ENCODE measurements at places on chromosomes 7 and 10.

DNA sequence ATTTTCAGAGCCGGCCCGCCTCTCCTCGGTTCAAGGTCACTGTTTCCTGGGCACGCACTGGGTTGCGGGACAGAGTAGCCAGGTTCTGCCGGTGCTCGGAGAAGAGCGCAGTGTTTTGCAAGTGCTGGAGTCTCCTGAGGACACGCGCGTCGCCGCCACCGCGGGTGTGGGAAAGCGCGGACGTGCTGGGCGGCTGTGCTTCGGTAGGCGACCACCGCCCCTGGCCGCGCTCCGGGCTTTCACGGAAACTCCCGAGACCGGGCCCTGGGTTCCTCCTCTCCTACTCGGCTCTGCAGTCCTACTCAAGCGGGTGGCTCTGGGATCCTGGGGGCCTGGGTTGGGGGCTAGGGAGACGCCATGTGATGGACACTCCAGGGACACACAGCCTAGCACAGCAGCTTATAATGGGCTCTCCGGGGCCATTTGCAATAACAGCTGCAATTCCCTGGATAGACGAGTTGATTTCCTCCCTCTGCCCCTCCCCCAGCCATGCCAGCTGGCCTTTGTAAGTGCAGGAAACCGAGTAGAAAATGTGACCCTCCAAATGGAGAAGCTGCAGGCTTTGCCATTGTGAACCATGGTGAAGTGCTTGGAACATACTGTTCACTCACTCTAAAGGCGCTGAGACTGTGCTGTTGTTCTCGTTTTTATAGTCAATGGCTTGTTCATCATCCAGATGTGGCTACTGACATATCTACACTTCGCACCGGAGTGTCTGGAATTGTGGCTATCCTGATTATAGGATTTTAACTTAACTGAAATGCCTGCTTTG is 2.1 kb downstream of the FRAT1 start:
- DNase-seq: no peak

- DNase-seq: no peak
Measured at GRCh38 chr10:76454506-76455140, 1023.2 kb downstream of the LRMDA start.

GRCh38 chr10:15399060-15399661 is 28.1 kb upstream of the FAM171A1 start:
- DNase-seq: no peak

DNA sequence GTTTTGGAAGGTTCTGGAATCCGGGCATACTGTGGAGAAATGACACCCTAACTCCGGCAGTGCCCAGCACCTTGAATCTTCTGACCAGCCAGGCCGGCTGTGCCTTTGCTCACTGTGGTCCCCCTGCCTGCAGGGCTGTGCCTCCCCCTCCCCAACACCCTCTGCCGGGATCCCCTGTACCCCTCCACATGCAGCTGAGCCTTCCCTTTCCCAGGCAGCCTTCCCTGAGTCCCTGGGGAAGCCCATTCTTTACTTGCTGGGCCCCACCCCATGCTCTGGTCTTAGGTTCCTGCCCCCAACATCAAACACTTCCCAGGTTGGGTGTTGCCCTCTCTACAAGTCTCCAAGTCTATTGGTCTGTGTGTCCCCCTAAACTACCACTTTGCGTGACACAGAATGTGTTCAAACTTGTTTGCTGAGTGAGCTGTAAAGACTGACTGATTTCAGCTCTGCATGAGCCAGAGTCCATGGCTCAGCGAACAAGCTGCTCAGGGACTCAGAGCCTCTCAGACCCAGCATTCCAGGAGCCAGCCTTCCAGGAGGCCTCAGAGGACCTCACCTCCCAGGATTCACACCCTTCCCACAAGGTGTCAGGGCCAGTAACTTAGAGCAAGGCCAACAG is 31.6 kb downstream of the CALML5 start:
- no peak for DNase-seq

DNA sequence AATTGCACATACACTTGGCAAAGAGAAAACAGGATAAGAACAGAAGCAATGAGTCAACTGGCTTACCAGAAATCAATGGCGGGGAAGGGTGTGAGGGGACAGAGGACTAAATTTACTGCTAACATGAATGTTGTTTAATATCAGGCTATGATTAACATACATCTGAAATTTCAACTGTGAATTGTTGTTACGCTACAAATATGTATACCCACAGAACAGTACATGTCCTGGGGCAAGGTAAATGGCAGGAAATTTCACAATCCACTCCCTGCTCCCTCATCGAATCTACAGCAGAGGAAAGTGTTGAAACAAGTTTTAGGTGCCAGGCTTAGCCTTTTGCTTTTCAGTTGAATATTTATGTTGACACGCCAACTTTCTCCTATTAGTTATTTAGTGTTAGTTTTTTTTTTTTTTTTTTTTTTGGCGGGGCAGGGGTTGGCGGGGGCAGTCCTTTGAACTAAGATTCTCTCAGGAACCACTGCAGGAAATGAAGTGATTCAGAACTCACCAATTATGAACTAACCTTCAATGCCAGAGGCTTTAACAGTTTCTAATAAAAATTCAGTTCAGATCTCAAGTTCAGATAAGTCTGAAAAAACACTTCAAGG is 99.0 kb downstream of the UBE2H start:
- no peak for DNase-seq

- no peak for DNase-seq
Measured at GRCh38 chr10:22505911-22506685, 160.8 kb downstream of the SPAG6 start.

Data from effector CD4-positive, alpha-beta T cell (primary cell).